ENCODE measurements at places on chromosomes 12 and 14.

GRCh38 chr12:75816897-75817296 is 214.7 kb downstream of the PHLDA1 start:
- no peak for DNase-seq

GRCh38 chr14:22885975-22886374 is 3.0 kb downstream of the REM2 start:
- no peak for DNase-seq

GRCh38 chr12:65443038-65443437 is 164.6 kb downstream of the MSRB3 start:
- no peak for DNase-seq

DNA sequence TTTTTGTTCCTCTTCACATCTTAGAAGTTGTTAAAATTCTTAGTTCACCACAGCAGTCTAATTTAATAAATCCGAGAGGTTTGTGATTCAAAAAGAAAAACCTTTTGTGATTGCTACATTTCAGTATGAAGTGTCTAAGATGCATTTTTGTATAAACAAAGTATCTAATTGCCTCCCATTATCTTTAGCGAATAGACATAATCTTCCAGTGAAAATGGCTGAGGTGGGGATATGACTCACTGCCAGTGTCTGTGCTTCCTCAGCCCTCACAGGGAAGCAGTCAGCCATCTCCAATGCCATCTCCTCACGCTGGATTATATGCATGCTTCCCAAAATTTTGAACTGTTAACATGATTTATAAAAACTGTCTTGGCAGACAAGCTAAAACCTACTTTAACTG is 7.6 kb downstream of the GCH1 start:
- no peak for DNase-seq

GRCh38 chr12:22396253-22396652 is 61.7 kb upstream of the ST8SIA1 start:
- no peak for DNase-seq

- DNase-seq, result no peak
These were observed 68.9 kb downstream of the BCL11B start for GRCh38 chr14:99203080-99203479.

- DNase-seq, result no peak
These were observed 5.9 kb upstream of the EID3 start for GRCh38 chr12:104297477-104298113.

DNA sequence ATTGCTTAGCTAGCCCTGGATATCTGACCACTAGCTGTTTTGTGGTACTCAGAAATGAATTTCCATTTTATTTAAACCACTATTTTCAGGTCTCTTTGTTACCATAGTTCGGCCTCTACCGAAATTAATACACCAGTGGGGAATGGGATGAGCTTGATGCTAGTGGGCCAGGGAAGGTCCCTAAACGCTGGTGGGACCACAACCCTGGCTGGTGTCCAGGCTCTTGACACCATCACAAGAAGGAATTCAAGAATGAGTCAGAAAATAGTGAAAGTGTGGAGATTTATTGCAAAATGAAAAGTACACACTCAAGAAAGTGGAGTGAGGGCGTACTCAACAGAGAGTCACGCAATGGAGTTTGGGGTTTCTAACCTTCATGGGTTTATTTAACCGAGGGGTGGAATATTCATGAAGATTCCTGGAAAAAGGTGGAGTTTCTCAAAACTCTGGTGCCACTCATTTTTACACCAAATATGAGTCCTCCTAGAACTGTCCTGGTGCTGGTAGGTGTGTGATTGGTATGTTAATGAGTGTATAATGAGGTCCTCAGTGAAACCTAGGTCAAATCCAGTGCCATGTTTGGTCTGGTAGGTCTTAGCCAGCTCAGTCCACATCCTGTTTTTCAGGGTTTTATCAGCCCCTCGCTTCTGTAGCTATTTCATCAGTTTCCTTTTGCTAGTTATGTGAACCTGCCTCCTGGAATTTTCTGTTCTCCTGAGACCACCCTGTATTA is 38.9 kb upstream of the LRP6 start:
- no peak for DNase-seq

DNA sequence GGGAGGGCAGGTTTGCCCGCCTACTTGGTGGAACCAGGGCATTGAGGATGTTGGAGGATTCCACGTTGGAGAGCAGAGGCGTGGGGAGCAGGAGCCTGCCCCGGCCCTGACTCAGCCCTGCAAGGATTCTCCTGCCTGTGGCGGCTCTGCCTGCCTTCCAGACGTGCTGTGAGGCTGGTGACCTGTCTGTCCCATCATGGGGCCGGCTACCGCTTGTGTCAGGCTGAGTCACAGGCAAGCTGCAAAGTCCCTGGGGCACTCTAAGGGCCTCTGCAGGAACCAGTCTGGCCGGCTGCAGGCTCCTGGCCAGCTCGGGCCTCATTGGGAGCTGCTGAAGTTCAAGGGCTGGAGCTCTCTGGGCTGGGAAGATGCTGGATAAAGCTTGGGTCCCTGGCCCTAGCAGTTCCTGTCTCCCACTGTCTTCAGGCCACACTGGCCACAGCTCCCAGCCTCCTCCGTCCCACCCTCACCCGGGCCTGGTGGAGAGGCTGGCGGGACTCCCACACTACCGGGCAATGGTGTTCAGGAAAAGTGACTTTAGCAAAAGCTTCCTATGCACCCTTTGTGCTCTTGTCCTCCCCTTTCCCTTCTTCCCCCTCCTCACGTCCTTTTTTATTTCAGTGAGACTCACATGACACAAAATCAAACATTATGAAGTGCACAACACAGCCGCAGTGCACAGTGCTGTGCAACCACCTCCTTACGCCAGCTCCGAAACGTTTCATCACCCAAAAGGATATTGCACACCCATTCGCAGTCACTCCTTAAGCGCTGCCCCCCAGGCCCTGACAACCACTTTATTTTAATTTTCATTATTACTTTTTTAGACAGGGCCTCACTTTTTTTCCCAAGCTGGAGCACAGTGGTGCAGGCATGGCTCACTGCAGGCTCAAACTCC is 22.0 kb upstream of the ULK1 start:
- DNase-seq, result no peak

- DNase-seq, result no peak
These were observed 62.6 kb upstream of the BICD1 start for GRCh38 chr12:32043928-32044549.

- no peak for DNase-seq
These were observed 37.5 kb downstream of the GNG2 start for GRCh38 chr14:51897791-51898355.

DNA sequence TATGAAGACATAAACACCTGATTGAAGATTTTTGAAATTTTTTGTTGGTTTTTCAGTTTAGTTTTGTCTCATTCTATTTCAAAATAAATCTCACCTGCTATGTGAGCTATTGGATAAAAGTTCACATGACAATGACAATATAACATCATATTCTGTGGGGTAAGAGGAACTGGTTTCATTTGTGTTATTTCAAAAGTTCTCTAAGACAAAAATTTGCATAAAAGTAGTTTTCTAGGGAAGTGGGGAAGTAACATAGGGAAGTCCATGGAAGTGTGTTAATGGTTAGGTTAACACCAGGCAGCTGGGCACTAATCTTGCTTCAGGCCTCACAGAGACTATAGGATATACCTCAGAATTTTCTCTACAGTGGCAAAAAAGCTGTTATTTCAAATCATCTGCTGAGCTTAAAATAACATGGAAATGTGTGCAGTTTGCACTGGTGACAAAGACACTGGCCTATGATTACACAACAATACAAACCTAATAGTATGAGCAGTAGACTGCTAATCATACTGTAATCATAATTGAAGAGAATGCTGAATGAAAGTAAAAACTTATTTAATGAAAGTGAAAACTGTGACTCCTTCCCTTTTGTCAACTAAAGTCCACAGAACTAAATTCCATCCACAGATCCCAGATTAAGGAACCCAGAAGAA is 710.6 kb upstream of the TMEM132C start:
- no peak for DNase-seq

DNA sequence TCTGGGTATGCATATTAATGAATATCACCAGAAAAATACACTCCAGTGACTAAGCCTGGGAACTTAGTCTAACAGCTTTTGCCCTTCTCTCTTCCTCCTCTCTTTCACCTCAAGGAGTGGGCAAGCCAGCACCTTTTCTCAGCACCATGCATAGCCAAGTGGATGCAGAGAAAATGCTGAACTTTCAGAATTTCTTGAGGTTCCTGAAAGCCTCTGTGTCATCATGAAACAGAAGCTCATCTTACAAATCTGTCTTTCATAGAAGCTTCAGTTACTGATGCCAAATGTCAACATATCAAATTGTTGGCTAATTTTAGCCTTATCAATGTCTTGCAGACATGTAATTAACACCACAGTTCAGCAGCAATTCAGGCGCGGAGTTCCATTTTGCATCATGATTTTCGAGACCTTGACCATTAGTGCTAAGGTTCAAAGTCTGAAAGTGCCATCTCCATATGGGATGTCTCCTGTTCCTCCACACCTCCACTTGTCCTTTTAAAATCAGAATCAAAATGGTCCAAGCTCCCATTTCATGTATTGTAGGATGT is 51.1 kb upstream of the RPH3A start:
- DNase-seq, result no peak

DNA sequence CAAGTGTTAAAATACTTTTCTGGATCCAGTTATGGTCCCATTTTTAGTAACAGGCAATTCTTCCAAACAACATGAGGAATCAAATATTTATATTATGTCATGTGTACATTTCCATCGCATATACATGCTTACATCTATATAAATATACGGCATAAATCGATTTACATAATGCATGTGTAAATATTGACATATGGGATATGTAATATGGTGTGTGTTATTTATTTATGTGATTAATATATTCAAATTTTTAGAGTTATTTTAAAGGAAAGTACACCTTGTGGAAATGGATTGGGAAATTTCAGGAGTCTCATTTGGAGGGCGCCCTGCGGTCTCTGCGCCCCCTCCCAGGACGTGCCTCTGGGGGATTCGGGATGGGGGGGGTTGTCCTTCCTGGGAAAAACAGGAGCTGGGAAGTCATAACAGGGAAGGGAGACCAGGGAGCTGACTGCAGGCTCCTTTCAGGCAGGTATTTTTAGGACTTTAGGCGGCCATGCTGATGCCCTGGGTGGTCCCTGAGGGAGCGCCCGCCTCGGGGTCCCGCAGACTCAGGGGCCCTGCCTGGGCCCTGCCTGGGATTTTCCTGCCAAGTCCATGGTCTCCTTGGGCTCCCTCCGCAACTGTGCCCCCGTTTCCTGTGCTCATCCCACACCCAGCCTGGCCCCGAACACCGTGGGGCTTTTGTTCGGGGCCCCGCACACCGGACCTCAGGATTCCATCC is 82.7 kb upstream of the SFSWAP start:
- no peak for DNase-seq

- no peak for DNase-seq
These were observed 145.9 kb downstream of the PRKCH start for GRCh38 chr14:61467296-61467695.

- DNase-seq, result no peak
These were observed 460.5 kb downstream of the TMEM121 start for GRCh38 chr14:105986894-105987284.

GRCh38 chr14:38128640-38129039 is 79.1 kb upstream of the SSTR1 start:
- no peak for DNase-seq

DNA sequence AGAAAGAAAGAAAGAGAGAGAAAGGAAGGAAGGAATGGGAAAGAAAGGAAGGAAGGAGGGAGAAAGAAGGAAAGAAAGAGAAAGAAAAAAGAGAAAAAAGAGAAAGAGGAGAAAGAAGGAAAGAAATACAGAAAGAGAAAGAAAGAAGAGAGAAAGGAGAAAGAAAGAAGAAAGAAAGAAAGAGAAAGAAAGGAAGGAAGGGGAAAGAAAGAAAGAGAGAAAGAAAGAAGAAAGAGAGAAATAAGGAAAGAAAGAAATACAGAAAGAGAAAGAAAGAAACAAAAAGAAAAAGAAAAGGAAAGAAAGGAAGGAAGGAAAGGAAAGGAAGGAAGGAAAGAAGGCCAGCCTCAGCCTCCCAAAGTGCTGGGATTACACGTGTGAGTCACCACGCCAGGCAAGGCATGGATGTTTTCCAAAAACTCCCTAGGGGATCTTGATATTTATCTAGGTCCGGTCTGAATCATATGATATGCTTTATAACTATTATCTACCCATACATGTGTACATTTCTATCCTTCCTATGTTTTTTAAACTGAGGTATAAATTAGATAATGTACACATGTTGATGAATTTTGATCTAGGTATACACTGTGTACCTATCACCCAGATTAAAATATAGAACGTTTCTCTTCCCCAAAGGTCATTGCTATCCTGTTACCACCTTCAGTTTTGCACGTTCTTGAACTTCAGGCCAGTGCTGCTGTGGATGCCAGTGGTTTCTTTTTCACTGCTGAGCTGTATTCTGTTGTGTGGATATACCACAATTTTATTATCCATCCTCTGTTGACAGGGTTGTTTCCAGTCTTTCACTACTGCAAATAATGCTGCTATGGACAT is 177.9 kb downstream of the RBM19 start:
- DNase-seq, result no peak

DNA sequence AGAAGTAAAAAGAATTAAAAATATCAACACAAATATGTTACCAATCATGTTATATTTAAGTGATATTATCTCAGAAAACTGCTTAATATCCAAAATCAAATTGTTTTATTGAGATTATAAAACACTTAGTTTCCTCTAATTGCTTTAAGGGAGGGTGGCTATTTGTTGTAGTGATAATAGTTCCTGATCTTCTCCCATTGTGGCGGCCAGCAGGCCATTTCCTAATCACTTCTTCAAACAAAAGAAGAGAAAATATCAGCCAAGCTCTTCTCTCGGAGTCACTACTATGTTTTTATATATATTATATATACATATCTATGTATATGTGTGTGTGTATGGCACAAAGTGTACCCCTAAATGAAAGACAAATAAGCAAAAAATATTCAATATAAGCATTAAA is 31.5 kb downstream of the ERO1A start:
- DNase-seq, result no peak

- DNase-seq, result no peak
These were observed 122.9 kb upstream of the RAP1B start for GRCh38 chr12:68487721-68488309.

GRCh38 chr12:115341442-115341841 is 657.5 kb upstream of the TBX3 start:
- DNase-seq, result no peak

GRCh38 chr12:98492580-98493140 is 22.7 kb upstream of the TMPO start:
- DNase-seq, result no peak

DNA sequence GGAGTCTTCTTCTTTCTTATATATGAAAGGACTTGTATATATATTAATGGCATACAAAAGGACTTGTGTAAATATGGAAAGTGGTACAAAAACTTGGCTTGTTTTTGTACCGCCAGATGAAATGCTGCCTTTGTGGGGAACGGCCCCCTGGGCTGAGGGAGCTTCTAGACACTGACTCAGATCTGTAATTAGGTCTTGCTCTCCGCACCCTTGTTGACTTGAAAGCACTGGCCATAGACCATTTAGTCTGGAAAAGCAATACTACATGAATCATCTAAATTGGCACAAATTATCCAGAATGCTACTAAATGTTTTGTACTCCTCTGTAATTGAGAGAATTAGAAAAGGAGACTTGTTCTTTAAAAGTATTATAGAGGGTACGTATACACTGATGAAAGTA is 399.9 kb upstream of the RGS6 start:
- DNase-seq, result no peak

- DNase-seq, result no peak
These were observed 218.6 kb downstream of the PAX9 start for GRCh38 chr14:36880276-36880675.

All from stimulated activated CD8-positive, alpha-beta memory T cell treated with anti-CD3 and anti-CD28 coated beads, Interleukin-7, amount 100 ng/mL, for 1 hour (primary cell).